ENCODE measurements at places on chromosomes 4 and X. TPM values are rescaled to one million over a fixed set of nuclear protein-coding genes. Genes with fewer than 3 reads are reported as not detected.
A peak's percentile ranks its signal among the peaks of the same experiment; 100 is the strongest.

GRCh38 chr4:121764702-121765367 lies at the start of gene SMIM43:
Gene SMIM43, minus strand, starts transcription at chr4:121765164. Its CDS starts 59 bp downstream, at chr4:121765105.
- no peaks in the 10 kb centered on the region for H3K36me3 ChIP-seq
- peak; percentile 32 for DNase-seq
- peak within 1 kb of the TSS; percentile 76 for H3K4me3 ChIP-seq
- H3K4me1 ChIP-seq: peaks cover 7% of the 10 kb centered on the region

- no peak for DNase-seq
- peaks cover 2% of the 10 kb centered on the region for H3K36me3 ChIP-seq
- H3K4me3 ChIP-seq: no peak overlapping the region
- peaks cover 3% of the 10 kb centered on the region for H3K4me1 ChIP-seq
These were observed 130.6 kb upstream of the FAM9C start for GRCh38 chrX:13175056-13175455.

SPANXN4 gene
- not detected for total RNA-seq

PROM1 gene
- total RNA-seq: not detected

DNA sequence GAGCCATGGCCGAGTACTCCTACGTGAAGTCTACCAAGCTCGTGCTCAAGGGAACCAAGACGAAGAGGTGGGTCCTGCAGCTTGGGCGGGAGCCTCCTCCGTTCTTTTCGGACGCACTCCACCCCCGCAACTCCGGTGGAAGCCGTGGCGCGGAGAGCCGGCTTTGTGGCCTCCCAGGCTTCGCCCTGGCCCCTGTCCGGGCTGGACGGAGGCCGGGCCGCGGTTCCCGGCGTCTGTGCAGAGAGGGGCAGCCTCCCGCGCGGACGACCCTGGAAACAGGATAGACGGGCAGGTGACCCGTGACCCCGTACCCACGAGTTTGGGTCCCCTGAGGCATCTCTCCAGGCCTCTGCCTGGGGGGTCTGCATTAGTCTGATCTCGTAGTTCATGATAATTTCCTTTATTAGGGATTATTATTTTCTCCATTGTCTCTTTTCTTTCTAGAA lies 356 bp downstream of the FRG1 start:
- peaks cover 40% of the 10 kb centered on the region for H3K36me3 ChIP-seq
- no peak for DNase-seq
- H3K27me3 ChIP-seq: no peaks in the 10 kb centered on the region
- peak overlapping the region; percentile 97 for H3K4me3 ChIP-seq
- H3K4me1 ChIP-seq: peaks cover 40% of the 10 kb centered on the region

DNA sequence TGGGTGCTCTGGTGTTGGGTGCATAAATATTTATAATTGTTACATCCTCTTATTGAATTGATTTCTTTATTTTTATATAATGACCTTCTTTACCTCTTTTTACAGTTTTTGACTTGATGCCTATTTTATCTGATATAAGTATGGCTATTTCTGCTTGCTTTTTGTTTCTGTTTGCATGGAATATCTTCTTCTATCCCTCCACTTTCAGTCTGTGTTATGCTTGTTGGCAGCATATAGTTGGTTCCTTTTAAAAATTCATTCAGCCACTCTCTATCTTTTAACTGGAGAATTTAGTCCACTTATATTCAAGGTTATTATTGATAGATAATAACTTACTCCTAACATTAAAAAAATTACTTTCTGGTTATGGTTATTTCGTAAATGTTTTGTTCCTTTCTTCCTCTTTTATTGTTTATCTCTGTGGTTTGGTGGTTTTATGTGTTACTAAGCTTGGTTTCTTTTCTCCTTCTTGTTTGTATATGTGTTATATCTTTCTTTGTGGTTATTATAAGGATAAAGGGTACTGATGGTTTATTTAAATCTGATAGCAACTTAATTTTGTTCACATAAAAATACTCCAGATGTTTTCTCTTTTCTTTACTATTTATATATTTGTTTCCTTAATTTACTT lies 69.5 kb downstream of the IL15 start:
- H3K27me3 ChIP-seq: no peaks in the 10 kb centered on the region
- DNase-seq: no peak
- H3K27ac ChIP-seq: no peak overlapping the region

DNA sequence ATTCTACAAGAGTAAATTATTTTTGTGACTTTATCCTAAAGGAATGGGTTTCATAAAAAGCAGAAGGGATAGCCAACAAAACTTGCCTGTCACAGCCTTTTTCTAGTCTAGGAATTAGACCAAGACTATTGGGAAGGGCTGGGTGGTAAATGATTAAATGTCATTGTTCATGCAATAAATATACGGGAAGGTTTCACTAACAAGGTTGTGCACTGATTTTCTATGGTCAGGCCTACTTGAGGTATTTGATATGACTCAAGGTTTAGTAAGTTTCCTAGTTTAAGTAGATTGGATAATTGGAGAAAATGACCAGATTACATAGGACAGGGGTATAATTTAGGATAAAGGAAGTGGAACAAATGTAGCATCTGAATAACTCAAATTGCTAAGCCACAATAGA lies 249.1 kb upstream of the BMP3 start:
- DNase-seq: no peak
- H3K36me3 ChIP-seq: no peaks in the 10 kb centered on the region
- H3K27me3 ChIP-seq: no peaks in the 10 kb centered on the region
- H3K4me3 ChIP-seq: no peak overlapping the region

- DNase-seq: no peak
- H3K4me3 ChIP-seq: peak overlapping the region; percentile 91
- H3K27ac ChIP-seq: peak overlapping the region; percentile 67
- peaks cover 38% of the 10 kb centered on the region for H3K4me1 ChIP-seq
These were observed 2.7 kb downstream of the SLC39A8 start for GRCh38 chr4:102342404-102343074.

DNA sequence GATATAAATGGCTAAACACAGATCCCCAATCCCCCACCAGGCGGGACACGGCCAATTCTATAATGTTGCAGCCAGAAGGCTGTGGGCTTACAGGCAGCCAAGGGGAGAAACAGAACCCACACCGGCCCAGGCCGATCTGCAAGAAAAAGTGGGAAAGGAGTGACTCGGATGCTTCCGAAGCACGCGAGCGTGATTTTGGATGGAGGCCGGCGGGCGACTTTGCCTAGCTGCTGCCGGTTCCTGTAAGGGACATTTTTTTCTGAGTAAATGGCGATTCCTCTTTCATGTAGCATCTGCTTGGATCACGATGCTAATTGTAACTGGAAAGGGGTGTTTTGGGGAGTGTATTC lies 470.2 kb downstream of the PCDH19 start:
- H3K27me3 ChIP-seq: no peaks in the 10 kb centered on the region
- H3K4me3 ChIP-seq: no peak overlapping the region
- H3K36me3 ChIP-seq: no peaks in the 10 kb centered on the region
- no peak overlapping the region for H3K27ac ChIP-seq
- H3K4me1 ChIP-seq: no peaks in the 10 kb centered on the region

- no peak overlapping the region for H3K27ac ChIP-seq
- no peak overlapping the region for H3K4me3 ChIP-seq
- no peaks in the 10 kb centered on the region for H3K4me1 ChIP-seq
- peaks cover 10% of the 10 kb centered on the region for H3K27me3 ChIP-seq
These were observed 85.4 kb upstream of the PACRGL start for GRCh38 chr4:20614816-20615215.

DNA sequence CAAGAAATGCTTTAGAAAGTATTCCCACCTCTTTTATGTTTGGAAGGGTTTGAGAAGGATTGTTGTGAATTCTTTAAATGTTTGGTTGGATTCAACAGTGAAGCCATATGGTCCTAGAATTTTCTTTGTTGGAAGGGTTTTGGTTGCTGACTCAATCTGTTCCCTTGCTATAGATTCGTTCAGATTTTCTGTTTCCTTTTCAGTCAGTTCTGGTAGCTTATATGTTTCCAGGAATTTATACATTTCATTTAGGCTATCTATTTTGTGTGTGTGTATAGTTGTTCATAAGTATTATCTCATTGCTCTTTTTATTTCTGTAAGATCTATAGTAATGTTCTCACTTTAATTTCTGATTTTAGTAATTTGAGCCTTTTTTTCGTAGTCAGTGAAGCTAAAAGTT lies 114.4 kb downstream of the MSN start:
- H3K27me3 ChIP-seq: no peaks in the 10 kb centered on the region
- no peak overlapping the region for H3K27ac ChIP-seq
- peaks cover 13% of the 10 kb centered on the region for H3K4me1 ChIP-seq
- DNase-seq: no peak
- no peaks in the 10 kb centered on the region for H3K36me3 ChIP-seq

KDR gene
- total RNA-seq: not detected

- peaks cover 13% of the 10 kb centered on the region for H3K27me3 ChIP-seq
- DNase-seq: no peak
- H3K36me3 ChIP-seq: peaks cover 4% of the 10 kb centered on the region
- no peak overlapping the region for H3K4me3 ChIP-seq
These were observed 95.8 kb upstream of the NAP1L5 start for GRCh38 chr4:88793475-88793874.

- no peaks in the 10 kb centered on the region for H3K4me1 ChIP-seq
- H3K4me3 ChIP-seq: no peak overlapping the region
- no peaks in the 10 kb centered on the region for H3K36me3 ChIP-seq
- H3K27me3 ChIP-seq: no peaks in the 10 kb centered on the region
- no peak for DNase-seq
These were observed 31.2 kb upstream of the VCX3B start for GRCh38 chrX:8433109-8434062.

GRCh38 chr4:185582651-185583400 lies 47.5 kb upstream of the PDLIM3 start:
- no peak overlapping the region for H3K27ac ChIP-seq
- H3K4me1 ChIP-seq: peaks cover 9% of the 10 kb centered on the region
- no peak for DNase-seq
- no peak overlapping the region for H3K4me3 ChIP-seq

DNA sequence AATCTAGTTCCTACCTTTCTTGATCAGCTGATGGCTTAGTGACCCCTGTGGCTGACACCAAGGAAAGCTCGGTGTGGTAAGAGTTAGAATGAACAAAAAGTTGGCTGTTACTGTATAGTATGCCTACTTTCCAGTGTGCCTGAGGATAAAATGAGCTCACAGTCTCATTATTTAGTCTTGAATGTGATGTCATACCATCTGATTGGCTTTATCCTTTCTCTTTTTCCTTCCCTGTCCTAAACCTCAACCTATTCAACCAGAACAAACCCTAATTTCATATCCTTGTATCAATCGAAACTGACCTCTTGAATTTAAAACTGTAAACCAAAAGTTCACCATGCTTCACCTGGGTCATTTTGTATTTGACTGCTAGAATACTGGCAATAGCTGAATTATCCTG lies 156.4 kb downstream of the PPARGC1A start:
- no peaks in the 10 kb centered on the region for H3K36me3 ChIP-seq
- H3K4me1 ChIP-seq: no peaks in the 10 kb centered on the region
- DNase-seq: no peak
- no peak overlapping the region for H3K27ac ChIP-seq
- no peak overlapping the region for H3K4me3 ChIP-seq
- no peaks in the 10 kb centered on the region for H3K27me3 ChIP-seq

DNA sequence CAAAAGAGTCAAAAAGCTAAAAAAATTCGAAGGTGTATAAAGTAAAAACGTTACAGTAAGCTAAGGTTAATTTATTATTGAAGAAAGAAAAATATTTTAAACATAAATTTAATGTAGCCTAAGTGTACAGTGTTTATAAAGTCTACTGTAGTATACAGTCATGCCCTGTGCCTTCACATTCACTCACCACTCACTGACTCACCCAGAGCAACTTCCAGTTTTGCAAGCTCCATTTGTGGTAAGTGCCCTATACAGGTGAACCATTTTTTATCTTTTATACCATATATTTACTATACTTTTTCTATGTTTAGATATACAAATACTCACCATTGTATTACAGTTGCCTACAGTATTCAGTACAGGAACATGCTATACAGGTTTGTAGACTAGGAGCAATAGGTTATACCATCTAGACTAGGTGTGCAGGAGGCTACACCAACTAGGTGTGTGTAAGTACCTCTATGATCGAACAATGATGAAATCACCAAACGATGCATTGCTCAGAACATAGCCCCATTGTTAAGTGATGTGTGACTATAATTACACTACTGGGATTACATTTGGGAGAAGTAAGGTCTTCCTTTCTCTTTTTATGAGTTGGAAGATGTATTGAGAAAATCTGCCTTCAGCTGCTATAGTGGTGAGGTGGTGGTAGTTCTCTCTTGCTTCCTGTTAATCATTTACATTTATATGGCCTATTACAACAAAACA lies 27.2 kb downstream of the TMSB4X start:
- H3K4me1 ChIP-seq: peaks cover 51% of the 10 kb centered on the region
- H3K36me3 ChIP-seq: no peaks in the 10 kb centered on the region
- H3K4me3 ChIP-seq: no peak overlapping the region
- H3K27ac ChIP-seq: peak overlapping the region; percentile 71

DNA sequence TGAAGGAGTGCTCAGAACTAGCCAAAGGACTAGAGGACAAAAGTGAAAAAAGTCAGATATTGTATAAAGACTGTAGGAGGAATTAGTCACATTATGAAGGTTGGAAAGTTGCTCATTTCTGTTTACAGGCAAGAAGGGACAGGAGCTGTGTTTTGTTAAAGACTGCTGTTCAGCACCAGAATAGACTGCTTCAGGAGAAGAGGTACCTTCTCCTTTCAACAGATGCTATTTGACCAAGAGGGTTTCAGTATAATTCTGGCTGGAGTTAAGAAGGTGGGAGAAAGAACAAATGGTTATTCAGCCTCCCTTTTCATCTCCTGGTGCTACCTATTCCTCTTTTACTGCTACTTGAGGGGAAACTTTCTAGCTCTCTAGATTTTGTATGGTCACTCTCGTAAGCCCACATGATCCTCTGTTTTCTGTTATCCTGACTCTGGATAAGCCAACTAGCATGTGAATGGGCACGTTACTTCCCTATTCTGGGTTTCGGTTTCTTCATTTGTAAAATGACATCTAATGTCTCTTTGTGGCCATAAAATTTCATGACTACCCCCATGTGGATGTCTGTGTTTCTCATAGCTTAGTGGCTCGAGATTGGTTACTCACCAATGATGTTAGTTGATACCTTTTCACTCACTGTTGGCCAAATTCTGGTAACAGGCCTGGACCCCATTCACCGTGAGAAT lies 68.9 kb downstream of the SH2D1A start:
- no peak for DNase-seq
- no peak overlapping the region for H3K27ac ChIP-seq
- peaks cover 2% of the 10 kb centered on the region for H3K36me3 ChIP-seq

- peaks cover 16% of the 10 kb centered on the region for H3K27me3 ChIP-seq
- H3K4me3 ChIP-seq: no peak overlapping the region
- no peak overlapping the region for H3K27ac ChIP-seq
- no peaks in the 10 kb centered on the region for H3K4me1 ChIP-seq
These were observed 60.0 kb upstream of the BANK1 start for GRCh38 chr4:101730291-101731117.

- H3K4me3 ChIP-seq: peak overlapping the region; percentile 63
- peak; percentile 74 for DNase-seq
- no peak overlapping the region for H3K27ac ChIP-seq
- H3K4me1 ChIP-seq: peaks cover 2% of the 10 kb centered on the region
These were observed 114.6 kb downstream of the CPE start for GRCh38 chr4:165493359-165493758.

MGARP gene
- not detected for total RNA-seq

- DNase-seq: peak; percentile 54
- H3K27ac ChIP-seq: no peak overlapping the region
- H3K4me1 ChIP-seq: peaks cover 12% of the 10 kb centered on the region
- peaks cover 6% of the 10 kb centered on the region for H3K36me3 ChIP-seq
These were observed 6.4 kb upstream of the FGG start for GRCh38 chr4:154618708-154619315.

PNCK gene
- total RNA-seq: 1.1 TPM

GRCh38 chr4:71287305-71287704 lies 51.5 kb upstream of the SLC4A4 start:
- no peak overlapping the region for H3K4me3 ChIP-seq
- DNase-seq: no peak
- H3K4me1 ChIP-seq: no peaks in the 10 kb centered on the region
- peaks cover 5% of the 10 kb centered on the region for H3K27me3 ChIP-seq
- no peak overlapping the region for H3K27ac ChIP-seq
- H3K36me3 ChIP-seq: no peaks in the 10 kb centered on the region

Measured in activated naive CD8-positive, alpha-beta T cell treated with anti-CD3 and anti-CD28 coated beads, Interleukin-2, amount 10 ng/mL, durations not matched to agents 7 days and 5 days (primary cell).